ENCODE measurements at places on chromosomes 5 and 9.

- DNase-seq, result no peak
Measured at GRCh38 chr5:172407241-172407691, 47.1 kb downstream of the SH3PXD2B start.

GRCh38 chr5:89996890-89997289 is 412.7 kb downstream of the CETN3 start:
- DNase-seq, result no peak

GRCh38 chr9:77935974-77936373 is 95.6 kb downstream of the GNAQ start:
- no peak for DNase-seq

GRCh38 chr5:74454263-74455030 is 186.1 kb downstream of the ENC1 start:
- DNase-seq, result no peak

DNA sequence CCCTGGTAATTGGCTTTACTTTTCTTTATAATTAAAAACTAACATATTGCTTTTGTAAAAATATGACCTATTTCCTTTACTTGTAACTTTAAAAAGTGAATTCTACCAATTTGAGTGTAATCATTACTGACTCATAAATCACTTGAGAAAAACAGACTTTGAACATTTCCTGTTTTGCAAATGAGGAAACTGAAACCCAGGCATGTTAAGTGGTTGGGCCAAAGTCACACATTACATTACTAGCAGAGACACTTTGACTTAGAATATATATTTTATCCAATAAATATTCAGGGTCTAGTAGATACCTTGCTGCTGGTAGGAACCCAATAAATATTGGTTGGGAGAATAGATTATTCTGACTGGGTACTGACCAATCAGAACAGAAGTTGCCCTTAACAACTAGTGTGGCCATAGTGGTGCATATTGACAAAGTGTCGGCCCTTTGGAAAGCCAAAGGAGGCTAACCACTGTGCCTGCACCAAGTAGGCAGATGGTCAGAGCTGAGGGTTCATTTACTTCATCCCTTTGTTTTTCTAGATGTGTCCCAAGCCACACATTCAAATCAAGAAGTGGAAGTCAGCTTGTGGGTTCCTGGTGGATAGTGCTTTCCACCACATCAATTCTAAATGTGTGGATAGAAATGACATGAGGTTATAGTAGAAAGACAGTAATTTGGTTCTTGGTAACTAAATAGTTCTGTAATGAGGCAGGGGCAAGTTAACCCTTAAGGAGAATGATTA is 365.1 kb upstream of the RIOK2 start:
- no peak for DNase-seq

DNA sequence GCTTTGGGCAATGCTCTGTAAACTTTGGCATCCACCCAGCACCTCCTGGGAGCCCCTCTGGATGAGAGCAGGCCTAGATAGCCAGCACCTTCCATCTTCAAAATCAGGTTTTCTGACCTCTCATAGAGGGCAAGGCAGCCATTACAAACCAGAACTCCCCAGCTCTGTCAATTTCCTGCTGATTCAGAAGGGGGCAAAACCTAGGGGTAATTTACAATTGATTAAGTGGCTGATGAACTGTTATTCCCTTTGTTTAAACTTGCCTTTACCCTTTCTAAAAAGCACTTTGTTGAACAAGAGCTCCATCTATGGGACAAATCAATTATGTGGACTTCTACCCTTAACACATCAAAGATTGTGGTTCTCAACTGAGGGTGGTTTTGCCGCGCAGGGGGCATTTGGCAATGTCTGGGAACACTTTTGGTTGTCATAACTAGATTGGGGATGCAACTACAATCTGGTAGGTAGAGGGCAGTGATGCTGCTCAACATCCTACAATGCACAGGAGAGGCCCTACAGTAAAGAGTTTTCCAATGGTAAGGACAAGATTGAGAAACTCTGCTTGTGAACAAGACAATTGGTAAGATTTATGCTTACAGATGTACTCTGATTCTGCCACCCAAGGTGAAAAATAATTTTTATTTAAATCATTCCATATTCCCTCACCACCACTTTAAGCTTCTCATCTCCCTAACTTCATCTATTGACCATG is 184.1 kb downstream of the MARCHF11 start:
- peak; percentile 70 for DNase-seq

GRCh38 chr9:86529496-86530275 is 175.5 kb upstream of the TUT7 start:
- no peak for DNase-seq

- no peak for DNase-seq
Measured at GRCh38 chr9:37715260-37715659, 38.3 kb upstream of the TRMT10B start.

DNA sequence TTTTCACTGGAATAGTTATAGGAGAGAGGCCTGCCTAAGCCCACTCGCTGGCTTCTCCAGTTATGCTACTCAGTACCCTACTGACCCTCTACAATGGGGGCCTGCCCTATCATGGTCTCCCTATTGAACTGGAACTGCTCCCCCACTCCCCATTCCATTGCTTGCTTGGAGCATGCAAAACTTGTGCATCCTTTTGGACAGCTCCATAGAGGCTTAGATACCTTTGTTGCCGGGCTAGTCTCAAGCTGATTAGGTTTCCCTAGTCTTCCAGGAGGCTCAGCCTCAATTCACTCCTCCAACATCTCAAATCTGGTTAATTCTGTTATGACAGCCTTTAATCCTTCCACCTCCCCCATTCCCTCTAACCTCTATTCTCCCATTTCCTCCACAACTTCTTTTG is 39.9 kb downstream of the KIF24 start:
- DNase-seq, result no peak

- DNase-seq, result no peak
Measured at GRCh38 chr5:169646856-169647255, 9.8 kb downstream of the DOCK2 start.

DNA sequence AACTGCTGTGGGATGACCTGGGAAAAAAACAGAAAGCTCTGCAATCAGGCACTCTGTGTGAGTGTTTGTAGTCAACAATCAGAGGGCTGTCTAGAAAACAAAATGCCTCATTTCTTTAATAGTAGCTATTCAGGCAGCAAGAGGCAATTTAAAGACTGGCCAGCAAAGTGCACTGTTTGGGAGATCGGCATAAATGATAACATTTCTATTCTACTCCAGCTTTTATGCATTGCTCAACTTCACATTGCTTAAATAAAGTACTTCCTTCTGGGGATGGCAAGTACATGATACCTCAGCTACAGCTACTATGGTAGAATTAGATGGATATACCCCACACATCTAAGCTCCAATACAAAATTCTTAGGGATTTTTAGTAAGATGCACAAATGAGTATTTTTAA is 193.1 kb downstream of the DCP2 start:
- no peak for DNase-seq

GRCh38 chr9:17229945-17230560 is 95.2 kb downstream of the CNTLN start:
- DNase-seq, result no peak

- DNase-seq, result no peak
Measured at GRCh38 chr5:129362456-129362855, 97.6 kb upstream of the ADAMTS19 start.

DNA sequence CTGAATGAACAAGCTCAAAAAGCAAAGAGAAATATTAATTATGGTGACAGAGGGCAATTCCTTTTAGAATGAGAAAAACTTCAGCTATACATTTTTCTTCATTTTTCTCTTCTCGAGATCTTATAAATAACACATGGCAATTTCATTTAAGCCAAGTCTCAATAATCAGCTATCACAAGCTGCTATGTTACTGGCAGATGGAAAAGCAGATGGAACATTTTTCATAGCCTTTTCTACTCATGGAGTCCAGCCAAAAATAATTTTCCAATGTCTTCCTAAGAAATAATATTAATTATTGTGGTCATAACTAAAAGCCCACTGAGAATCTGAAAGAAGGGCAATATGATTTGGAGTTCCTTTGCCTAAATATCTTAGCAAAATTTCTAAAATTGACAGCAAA is 35.6 kb downstream of the SKIC3 start:
- DNase-seq, result no peak

- DNase-seq, result no peak
Measured at GRCh38 chr9:10438955-10439354, 173.8 kb downstream of the PTPRD start.

DNA sequence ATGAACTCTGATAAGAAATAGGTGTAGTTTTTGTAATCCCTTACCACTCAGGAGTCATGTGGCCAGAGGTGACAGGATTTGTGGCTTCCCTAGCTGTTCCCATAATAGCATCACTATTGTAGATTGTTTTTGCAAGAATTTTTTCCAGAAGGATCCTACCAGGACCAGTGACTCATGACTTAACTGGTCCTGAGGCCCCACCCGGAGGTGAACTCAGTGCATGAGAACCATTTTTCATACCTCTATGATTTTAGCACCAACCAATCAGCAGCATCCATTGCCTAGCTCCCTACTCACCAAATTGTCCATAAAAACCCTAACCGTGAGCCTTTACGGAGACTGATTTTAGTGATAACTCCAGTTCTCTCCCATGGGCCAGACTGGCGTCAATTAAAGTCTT is 484.8 kb downstream of the PSAT1 start:
- DNase-seq, result no peak

DNA sequence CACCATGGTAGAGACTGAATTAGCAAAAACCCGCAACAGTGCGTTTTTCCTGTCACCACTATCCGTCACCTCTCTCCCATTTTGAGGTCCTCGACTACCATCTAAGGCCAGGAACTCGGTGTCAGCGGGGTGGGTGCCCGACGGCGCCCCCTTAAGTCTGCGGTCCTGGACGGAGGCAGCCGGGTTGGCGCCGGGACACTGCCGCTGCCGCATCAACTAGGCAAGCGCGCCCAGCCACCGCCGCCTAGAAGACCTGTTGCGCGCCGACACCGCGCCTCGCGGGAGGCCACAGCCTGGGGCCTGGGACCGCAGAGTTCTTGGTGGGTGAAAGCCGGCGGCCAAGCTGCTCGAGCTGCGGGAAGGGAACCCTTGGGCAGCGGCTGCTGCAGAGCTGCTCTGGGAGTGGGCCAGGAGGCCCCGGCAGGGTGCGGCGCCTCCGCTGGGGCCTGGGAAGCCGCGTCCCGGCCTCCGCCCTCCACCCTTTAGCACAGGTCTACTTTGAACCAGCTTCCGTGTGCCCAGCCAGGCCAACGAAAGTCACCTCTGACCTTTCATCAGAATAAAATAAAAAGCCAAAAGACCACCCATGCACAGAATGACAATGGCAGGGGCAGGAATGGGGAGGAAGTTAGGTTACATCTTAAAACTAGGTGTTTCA is 3.5 kb downstream of the FOXB2 start:
- DNase-seq, result no peak

GRCh38 chr9:133581011-133581410 is 28.2 kb downstream of the FAM163B start:
- no peak for DNase-seq

DNA sequence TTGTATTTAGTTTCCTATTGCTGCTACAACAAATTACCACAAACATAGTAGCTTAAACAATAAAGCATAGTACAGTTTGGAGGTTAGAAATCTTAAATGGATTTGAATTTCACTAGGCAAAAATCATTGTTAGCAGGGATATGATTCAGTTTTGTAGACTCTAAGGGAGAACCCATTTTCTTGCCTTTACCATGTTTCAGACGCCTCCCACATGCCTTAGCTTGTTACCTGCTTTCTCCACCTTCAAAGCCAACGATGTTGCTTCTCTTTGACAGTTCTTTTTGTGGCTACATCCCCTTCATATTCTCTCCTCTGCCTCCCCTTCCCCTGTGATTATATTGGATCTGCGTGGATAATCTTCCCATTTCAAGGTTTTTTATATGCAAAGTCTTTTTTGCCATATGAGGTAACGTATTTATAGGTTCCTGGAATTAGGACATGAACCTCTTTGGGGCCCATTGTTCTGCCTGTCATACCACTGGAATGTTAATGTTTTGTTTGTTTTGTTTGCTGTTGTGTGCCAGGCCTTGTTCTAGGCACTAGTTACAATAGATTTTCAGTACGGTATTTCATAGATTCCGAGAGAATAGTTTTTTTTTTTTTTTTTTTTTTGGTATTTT is 54.1 kb downstream of the UHRF2 start:
- DNase-seq, result no peak

- no peak for DNase-seq
Measured at GRCh38 chr5:2378108-2378507, 373.4 kb downstream of the IRX2 start.

- DNase-seq, result peak; percentile 4
Measured at GRCh38 chr9:34190996-34191892, 12.4 kb downstream of the UBAP1 start.

- peak; percentile 34 for DNase-seq
Measured at GRCh38 chr9:95764533-95765319, 110.8 kb upstream of the ERCC6L2 start.

GRCh38 chr5:32195265-32195664 is 21.1 kb upstream of the GOLPH3 start:
- DNase-seq, result no peak

- DNase-seq, result no peak
Measured at GRCh38 chr5:84260140-84260539, 124.5 kb downstream of the EDIL3 start.

DNA sequence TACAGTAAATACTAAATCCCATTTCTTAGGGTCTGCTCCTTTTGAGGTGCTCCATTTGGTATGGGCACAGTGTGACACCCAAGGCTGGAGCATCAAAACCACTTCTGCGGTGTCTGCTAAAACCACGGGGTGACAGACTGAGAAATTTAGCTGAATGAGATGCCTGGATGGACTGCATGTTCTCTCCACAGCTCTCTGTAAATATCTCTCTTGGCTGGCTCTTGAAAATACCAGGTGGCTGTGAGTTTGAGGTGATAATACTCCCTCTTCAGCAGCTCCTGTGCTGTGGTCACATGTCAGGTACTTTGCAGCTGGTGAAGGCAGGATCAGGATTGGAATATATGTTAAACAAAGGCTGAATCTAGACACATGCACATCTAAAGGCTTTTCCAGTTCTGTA is 93.7 kb upstream of the SIMC1 start:
- peak; percentile 70 for DNase-seq

DNA sequence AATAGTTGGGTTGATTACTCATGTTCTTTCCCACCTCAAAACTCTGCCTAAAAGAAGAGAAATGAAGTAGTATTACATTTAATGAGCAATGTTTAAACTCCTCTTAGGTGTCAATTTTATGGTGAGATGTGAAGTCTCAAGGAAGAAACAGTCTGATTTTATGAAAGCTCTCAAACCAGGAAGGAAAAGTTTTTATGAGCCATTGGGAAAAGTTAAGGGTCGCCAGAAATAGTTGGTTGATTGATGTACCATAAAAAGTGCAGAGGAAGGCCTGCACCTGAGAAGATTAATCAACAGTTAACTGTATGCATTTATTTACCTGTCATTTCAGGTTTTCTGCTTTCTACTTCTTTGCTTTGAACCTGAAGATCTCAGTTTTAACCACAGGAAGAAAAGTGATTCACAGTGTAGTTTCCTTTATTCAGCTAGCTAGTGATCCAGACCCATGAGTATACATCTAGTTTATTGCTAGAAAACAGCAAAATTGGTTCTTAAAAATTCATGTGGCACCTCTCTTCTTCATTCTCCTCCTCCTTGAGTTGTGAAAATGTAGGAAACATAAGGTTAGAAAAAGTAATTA is 133.1 kb downstream of the CSNK1G3 start:
- DNase-seq, result no peak

DNA sequence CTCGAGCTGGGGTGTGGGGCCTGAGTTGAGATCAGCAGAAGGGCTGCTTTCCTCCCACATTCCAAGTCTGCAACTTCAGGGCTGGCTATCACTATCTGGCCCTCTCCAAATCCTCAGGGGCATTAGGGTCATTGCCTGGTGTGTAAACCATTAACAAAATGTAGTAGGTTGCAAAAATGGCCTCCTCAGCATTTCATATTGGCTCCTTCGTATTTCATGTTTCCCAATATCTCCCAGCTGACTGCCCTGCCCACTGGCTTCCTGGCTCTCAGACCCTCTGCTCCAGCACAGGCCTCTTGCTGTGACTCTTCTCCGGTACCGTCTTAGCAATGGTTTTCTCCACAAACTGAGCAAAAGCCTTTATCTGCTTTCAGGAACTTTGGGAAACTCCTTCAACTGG is 113.8 kb downstream of the GADD45G start:
- no peak for DNase-seq
